Posterior cingulate gyrus (tissue), 11 donors: ENCODE measurements at places on chromosomes 4 and X.

DNA sequence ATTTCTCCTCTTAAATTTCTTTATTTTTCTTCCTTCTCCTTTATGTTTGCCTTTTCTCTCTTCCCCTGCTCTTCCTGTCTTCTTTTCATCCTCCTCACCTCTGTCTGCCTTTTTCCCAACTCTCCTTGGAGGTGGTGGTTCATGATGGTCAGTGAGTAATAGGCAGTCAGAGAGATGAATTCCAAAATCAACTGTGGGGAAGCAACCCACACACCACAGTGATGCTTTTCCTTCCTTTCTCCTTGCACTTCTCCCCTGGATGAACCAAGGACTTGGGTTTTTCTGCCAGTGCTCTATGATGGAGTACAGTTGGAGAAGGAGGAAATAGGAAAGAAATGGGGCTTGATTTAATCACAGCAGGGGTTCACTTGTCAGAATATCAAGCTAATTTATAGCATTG is 153.8 kb downstream of the DCK start:
- no peak for DNase-seq

DNA sequence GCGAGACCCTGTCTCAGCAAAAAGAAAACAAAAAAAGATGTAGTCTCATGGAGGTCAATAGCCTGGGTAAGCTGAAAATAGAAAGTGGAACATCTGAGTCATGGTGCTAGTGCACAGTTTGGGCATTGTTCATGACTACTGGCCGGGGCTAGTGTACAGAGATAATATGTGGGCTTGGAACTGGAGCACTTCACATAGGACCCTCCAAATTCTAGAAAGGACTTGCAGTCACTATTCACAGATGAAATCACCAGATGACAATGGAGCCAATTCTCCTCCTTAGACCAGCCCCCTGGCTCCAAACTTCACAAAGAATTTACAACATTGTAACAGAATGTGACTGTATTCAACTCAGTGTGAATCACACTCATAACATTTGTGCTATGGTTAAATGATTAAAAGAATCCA is 367.8 kb upstream of the SLC7A11 start:
- no peak for DNase-seq

DNA sequence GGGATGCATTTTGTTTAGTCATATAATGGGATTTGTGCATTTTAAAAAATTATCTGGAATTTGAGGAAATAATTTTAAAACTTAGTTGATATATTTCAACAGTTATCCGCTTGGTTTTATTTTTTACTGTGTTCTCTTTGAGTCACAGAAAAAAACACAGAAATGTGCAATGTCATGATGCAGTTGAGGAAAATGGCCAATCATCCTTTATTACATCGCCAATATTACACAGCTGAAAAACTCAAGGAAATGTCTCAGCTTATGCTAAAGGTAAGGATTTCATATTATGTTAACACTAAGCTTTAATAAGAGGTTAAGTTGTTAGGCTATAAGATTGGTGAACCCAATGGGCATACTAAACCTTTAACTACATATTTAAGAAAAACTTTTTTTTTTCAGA is 63.9 kb downstream of the HPGDS start:
- no peak for DNase-seq

DNA sequence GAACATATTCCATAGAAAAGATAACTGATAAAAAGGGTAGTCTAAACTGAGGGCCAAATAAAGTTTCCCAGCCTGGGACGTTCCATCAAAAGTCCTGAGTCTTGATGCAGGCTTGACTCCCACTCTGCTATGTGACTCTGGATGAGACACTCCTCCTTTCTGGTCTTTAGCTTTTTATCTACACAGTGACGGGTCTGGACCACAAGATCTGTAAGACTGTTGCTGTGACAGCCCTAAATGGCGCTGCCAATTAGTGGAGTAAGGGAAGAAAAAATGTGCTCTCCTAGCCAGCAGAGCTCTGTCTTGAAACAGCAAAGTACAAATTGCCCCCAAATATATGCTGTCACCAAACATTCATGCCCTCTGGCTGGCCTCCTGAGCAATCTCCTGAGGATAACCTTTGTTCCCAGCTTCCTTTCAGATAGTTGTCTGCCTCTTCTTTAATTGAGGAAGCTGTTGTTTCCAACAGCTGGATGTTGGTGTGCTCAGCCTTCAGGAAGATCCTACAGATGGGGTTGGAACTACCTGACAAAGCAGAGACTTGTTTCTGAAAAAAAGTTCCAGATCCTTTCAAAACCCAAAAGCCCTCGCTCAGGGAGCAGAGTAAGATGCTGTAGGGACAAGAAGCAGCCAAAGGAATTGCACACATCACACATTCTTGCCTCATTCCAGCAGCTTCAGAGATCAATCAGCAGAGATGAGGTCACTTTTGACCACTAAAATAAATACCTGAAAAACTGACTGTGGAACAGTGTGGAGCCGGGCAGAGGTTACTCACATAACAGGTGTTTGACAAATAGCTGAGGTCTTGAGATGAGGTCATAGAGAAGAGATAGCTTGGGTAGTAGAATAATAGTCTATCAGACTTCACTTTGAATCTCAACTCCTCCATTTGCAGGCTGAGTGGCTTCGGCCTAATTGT is 383.4 kb upstream of the FGF13 start:
- no peak for DNase-seq

DNA sequence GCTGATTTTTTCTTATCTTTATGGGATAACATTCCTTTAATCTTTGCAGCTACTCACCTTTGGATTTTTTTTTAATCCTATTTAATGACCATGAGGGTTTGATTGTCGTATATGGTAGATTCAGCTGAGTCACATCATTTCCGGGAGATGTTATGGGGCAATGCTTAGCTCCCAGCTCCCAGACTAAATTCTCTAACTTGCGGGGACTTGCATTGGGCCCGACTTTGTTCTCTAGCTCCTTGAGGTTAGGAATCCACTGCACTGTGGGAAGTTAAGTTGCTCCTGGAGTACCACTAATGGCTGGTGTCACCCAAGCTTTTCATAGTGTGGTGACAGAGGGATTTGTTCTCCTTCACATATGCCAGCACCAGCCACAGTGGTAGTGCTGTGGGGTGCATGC is 287.4 kb downstream of the TECRL start:
- no peak for DNase-seq

DNA sequence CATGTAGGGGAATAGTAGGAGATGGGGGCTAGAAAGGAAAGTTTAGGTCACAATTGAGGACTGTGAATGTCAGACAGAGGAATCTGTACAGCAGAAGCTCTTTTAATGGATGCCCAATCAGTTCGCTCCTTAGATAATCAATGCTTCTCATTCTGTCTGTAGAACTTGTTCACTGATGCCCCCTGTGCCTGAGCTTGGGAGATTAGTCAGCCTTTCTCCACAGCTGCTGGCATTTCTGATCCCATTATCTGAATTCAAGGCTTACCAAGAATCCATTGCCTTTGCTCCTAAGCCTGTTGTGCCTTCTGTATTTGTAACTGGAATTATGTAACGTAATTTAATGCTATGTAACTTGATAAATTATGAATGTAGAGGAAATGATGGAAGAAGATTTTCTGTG is 53.2 kb upstream of the BBS12 start:
- no peak for DNase-seq

- no peak for DNase-seq
Observed at GRCh38 chrX:155662282-155662681, 49.5 kb upstream of the TMLHE start.

- no peak for DNase-seq
Observed at GRCh38 chrX:153944140-153944799, at the start of gene RENBP. RENBP (minus strand) TSS chrX:153944643; CDS start chrX:153944610, 33 bp downstream.

- no peak for DNase-seq
Observed at GRCh38 chrX:24148121-24148520, 1.4 kb upstream of the ZFX start.

- no peak for DNase-seq
Observed at GRCh38 chr4:673349-674091, 556 bp downstream of the ATP5ME start.

GRCh38 chrX:49972328-49972860 is 50.0 kb downstream of the CLCN5 start:
- DNase-seq = no peak

- no peak for DNase-seq
Observed at GRCh38 chr4:75655562-75655961, 17.6 kb downstream of the G3BP2 start.
